ENCODE measurements at places on chromosomes 13 and 19. TPM values are rescaled to one million over a fixed set of nuclear protein-coding genes. Genes with fewer than 3 reads are reported as not detected.

Gene GNA15
- 12.5 TPM for total RNA-seq

GRCh38 chr19:57096685-57097361 lies 23.0 kb upstream of the USP29 start:
- DNase-seq = no peak

DNA sequence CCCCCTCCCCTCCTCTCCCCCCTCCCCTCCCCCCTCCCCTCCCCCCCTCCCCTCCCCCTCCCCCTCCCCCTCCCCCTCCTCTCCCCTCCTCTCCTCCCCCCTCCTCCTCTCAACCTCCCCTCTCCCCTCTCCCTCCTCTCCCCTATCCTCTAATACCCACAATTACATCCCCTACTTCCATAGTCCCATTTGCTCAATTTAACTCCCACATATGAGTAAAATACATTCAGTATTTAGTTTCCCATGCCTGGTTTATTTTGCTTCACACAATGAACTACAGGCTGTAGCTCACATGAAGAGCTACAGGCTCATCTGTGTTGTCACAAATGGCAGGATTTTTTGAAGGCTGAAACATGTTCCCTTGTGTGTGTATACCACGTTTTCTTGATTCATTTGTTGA lies 6.9 kb downstream of the NLRP5 start:
- DNase-seq = no peak

DNA sequence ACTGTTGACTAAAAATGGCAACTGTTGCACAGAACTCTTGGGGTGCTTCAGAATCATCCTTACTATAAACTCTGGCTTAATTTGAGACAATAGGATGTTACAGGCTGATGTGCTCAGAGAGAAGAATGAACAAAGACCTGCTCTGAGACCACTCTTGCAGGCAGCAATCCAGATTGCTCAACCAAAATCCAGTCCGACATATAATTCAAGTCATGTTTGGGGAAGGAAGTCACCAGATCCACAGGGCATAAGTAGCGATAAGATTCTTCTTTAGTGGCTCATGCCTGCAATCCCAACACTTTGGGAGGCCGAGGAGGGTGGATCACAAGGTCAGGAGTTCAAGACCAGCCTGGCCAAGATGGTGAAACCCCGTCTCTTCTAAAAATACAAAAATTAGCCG lies 20.6 kb downstream of the MTMR6 start:
- DNase-seq = no peak

Data from spleen (tissue), 13 donors.